Umbilical cord (tissue), 2 donors: ENCODE measurements at places on chromosomes 3 and 15. TPM values are rescaled to one million over a fixed set of nuclear protein-coding genes. Genes with fewer than 3 reads are reported as not detected.
A peak's percentile ranks its signal among the peaks of the same experiment; 100 is the strongest.

DNA sequence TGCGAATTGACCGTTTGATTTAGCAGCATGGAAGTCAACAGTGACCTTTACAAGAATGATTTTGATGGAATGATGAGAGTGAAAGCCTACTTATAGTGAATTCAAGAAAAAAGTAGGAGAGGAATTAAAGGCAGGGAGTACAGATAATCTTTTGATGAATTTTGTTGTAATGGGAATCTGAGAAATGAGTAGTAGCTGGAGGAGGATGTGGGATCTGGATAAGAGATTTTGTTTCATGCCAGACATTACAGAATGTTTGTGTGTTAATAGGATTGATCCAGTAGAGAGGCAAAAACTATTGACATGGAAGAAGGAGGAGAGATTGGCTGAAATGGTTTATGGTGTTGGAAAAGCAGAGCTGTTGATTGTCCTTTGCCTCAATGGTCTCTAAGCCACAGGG is 17.4 kb upstream of the ZNF609 start:
- no peak for DNase-seq

DNA sequence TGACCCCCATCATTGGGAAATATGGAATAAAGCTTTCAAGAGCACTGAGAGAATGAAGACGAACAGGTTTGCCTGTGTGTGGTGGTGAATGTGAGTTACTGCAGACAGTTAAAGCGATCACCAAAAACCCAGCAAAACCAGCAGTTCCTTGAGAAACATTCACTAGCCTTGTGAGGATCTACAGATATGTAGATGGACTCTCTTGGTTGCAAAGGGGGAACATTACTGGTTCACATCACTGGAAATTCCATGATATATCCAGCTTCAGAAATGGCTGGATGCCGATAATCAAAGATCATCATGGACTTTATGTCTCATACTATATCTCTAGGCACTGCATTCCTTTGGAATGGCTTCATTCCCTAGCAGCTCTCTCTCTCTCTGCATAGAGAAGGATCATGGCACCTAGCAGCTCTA is 10.2 kb upstream of the HERC1 start:
- DNase-seq = peak; percentile 54

DNA sequence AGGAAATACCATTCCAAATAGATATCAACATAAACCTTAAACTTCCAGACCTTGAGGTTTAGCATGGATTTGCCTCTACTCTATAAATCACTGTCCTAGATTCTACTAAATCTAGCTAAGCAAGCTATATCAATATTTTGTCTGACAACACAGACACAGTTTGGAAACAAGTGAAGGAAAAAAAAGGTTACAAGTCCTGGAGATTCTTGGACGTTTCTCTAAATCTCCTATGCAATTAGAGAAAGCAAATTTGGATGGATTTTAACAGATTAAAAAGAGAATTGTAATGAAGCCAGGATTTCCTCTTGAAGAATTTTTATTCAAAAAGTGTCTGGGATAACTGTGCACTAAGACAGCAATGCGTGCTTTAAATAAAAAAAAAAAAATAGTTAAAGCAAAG is 441.1 kb upstream of the DPH6 start:
- peak; percentile 71 for DNase-seq

- no peak for DNase-seq
Observed at GRCh38 chr3:86914670-86915069, 76.3 kb downstream of the VGLL3 start.

GRCh38 chr3:54541369-54541768 is 386.5 kb downstream of the LRTM1 start:
- DNase-seq = no peak

DNA sequence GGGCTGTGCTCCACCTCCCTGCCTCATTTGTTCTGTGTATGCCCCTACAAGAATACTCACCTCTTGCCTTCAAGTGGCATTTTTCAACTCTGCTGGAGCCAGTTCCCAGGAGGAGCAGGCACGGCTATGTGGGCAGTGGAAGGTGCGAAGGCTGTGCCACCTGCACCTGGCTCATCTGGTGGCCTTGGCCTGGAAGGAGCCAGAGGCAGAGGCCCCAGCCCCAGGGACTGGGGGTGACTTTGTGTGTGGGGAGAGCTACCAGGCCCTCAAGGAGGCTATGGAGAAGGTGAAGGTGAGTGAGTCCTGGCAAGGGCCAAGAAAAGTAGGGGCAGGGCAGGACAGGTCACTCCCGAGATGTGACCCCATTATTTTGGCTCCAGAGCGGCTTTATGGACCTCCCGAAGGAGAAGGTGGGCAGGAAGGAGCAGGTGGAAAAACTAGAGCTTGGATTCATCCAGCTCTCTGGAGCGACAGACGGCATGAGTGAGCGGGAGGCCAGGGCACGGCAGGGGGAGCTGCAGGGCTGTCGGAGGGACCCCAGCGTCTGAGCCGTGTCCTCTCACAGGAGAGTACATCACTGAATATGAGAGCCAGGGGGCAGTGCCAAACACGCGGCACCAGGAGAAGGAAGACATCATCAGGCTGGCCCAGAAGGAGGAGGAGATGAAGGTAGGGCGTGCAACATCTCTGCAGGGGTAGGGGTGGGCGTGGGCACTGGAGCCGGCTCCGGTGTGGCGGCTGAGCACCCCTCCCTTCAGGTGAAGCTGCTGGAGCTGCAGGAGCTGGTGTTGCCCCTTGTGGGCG is 57.3 kb upstream of the UBE2Q2 start:
- DNase-seq = no peak

DNA sequence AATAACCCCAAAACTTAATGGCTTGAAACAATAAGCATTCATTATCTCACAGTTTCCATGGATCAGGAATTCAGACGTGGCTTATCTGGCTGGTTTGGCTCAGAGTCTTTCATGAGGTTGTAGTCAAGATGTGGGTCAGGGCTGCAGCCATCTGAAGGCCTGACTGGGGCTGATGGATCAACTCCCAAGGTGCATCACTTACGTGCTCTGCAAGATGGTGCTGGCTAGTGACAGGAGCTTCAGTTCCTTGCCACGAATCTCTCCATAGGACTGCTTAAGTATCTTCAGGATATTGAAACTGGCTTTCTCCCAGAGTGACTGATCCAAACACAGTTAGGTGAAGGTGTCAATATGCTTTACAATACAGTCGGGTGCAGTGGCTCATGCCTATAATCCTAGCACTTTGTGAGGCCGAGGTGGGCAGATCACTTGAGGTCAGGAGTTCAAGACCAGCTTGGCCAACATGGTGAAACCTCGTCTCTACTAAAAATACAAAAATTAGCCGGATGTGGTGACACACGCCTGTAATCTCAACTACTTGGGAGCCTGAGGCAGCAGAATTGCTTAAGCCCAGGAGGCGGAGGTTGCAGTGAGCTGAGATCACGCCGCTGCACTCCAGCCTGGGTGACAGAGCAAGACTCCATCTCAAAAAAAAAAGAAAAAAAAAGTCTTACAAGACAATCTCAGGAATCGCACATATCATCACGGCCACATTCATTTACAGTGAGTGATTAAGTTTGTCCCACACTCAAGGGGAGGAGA is 28.5 kb upstream of the PTPRG start:
- no peak for DNase-seq

- DNase-seq = peak; percentile 27
Observed at GRCh38 chr3:182412066-182412465, 381.2 kb upstream of the ATP11B start.

DNA sequence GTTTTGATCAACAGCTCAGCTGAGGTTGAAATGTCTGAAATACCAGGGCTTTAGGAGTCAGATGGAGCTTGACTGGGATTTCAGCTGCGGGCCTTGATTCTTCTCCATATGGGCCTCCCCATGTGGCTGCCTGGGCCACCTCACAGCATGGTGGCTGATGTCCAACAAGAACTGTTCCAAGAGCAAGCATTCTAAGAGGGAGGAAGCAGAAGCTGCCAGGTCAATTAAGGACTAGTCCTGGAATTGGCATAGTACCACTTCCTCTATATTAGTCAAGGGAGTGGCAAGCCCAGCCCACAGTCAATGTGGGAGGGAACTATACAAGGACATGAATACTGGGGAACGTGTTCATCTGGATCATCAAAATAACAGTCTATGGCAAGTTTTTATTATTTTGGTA is 181.7 kb upstream of the ANKRD28 start:
- DNase-seq = no peak

GRCh38 chr15:73212424-73212823 is 156.3 kb downstream of the HCN4 start:
- DNase-seq = peak; percentile 5

- DNase-seq = peak; percentile 12
Observed at GRCh38 chr3:50617911-50618481, 1.0 kb downstream of the MAPKAPK3 start.

- DNase-seq = no peak
Observed at GRCh38 chr15:41215708-41216107, 14.8 kb downstream of the EXD1 start.

- DNase-seq = no peak
Observed at GRCh38 chr3:73710340-73710739, 85.6 kb upstream of the PDZRN3 start.

DNA sequence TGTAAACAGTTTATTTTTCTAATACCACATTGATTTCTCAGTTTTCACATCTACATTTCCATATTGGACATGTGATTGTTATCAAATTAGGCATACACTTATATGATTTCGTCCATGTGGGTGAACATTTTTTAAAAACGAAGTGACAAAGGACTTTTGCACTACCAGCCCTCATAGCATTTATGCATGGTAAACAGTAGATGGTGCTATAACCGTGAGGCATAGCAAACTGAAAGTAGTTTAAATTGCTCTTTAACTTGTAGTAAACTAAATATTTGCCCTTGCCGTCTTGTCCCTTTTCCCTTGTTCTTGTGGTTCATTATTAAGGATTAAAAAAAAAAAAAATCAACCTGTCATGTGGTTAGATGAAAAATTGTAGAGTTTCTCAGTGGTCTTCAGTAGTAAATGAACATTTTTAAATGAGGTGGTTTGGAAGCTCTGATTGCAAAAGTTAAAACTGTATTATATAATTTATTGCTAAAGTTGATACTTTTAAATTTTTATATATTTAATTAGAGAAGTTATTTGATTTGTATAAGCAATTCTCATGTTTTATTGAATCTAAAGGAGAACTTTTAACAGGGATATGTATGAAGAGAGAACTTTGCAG is 24.0 kb downstream of the STX19 start:
- peak; percentile 59 for DNase-seq

DNA sequence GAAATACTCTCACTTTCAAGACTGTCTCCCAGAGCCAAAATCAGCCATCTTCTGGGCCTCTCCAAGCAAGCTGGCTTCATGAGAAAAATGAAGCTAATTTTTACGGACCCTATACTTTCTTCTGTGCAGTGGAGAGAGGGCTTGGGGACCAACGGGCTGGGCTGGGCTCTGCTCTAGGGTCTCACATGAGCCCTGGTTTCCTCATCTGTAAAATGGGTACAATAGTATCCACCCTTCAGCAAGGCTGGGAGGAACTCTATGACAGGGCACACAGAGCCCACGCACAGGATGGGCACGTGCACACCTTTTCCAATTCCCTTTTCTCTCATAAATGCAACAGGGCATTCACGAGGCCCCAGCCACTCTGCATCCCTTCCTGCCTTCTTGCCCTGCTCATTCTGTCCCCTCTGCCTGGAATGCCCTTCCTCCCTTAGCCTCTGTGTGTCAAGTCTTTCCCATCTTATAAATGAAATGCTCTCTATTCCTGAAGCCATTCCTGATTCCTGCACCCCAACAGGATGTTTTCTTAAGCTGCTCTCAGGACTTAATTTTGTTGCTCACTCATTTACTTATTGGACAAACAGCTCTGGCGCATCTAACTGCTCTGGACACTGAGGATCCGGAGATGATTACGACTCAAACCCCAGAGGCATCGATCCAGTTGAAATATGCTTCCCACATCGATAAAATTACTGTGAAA is 32.9 kb upstream of the SEC13 start:
- DNase-seq = no peak

The TRANK1 gene
- total RNA-seq = 9.4 TPM

The LOXL1 gene
- 212 TPM for total RNA-seq

The SLC38A3 gene
- total RNA-seq = not detected

The TRPC1 gene
- total RNA-seq = 58.0 TPM

The GOLGA8J gene
- 2.6 TPM for total RNA-seq

The PRTG gene
- total RNA-seq = 16.4 TPM

The TEX55 gene
- total RNA-seq = not detected

The PARP9 gene
- total RNA-seq = 31.5 TPM

The LMLN gene
- total RNA-seq = 27.7 TPM

The GABRR3 gene
- 4.6 TPM for total RNA-seq

The CELSR3 gene
- 3.4 TPM for total RNA-seq

The RAB6B gene
- 2.6 TPM for total RNA-seq

The GPR15 gene
- not detected for total RNA-seq
